A673 (cell line): ENCODE measurements at places on chromosomes 1 and 21.

DNA sequence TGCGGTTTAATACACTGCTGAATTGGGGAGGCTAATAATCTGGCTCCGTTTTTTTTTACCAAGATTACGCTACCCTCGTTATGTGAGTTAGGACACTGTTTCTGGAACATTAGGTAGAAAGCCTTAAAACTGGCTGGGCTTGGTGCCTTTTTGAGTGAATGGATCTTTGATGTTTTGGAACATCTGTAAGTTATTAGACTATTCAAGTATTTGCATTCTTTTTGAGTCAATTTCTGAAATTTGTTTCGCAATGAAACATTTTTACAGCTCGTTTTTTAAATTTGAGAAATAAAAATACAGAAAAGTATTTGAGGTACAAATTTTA lies 106.9 kb downstream of the LTN1 start:
- DNase-seq, result no peak

- DNase-seq, result no peak
These were observed 7.2 kb downstream of the CD5L start for GRCh38 chr1:157834430-157834829.

DNA sequence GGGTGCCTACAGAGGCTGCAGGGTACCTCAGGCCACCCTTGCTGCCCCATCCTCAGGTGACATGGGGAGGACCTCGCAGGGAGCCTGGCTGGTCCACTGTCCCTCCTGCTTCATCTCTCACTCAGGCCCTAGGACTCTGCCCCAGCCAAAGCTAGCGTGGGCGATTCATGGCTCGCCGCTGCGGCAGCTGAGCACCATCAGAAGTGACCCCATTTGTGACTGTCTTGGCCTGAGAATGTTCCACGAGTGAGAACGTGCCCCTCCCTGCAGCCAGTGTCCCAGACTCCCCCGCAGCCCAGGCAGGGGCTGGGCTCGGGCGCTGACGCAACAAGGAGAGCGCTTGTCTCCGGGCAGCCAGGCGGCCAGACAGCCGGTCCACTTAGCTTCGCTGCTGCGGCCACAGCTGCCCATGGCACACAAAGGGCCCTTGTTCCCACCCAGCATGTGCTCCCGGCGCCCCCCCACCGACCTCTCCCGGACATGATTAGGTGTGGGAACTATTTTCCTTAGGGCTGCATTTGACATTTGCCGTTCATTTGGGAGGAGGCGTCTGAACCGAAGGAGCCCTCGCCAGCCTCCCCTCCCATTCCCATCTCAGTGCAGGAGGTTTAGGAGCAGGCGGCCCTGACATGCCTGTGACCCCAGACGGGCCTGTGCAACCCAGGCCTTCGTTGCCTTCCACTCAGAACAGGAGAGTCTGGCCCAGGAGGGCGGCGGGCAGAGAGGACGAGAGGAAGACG lies 19.3 kb upstream of the POFUT2 start:
- DNase-seq, result no peak

GRCh38 chr21:16800536-16801275 lies 712.1 kb upstream of the CXADR start:
- no peak for DNase-seq

DNA sequence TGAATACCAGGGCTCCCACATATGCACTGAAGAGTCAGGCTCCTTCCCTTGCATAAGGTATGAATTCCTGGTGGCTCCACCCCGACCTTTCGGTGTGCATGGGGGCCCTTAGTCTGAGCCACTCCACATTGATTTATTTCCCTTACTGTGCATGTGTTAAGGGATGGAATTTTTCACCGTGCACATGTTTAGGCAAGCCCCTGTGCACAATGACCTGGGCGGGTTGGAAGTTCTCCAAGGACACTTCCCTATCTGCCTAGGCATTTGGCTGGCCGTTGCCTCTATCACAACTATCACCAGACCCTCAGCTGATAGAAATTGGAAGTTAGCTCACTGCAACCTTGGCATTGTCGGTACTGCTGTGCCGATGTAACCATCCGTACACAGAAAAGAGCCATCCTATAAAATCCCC lies 9.7 kb downstream of the S100A6 start:
- DNase-seq, result no peak

DNA sequence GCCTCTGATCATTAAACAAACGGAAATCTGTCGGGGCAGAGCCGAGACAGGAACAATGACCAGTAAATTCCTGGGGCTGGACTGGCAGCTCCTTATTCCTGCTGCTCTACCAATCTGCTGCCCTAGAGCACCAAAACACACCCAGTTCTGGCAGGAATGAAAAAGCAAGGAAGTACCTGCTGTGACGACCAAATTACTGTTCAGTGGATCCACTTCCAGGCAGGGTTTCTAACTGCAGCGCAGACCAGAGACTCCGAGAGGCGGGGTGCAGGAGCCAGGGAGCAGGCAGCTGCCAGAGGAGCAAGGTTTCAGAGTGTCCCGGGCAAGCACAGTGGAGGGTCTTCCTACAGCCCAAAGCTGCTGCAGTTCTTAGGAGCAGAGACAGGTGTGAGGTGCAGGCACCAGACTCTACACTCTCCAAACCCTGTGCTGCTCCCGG lies 32.4 kb downstream of the KANK4 start:
- DNase-seq, result peak; percentile 96

GRCh38 chr1:231923491-231924041 lies 297.0 kb downstream of the DISC1 start:
- DNase-seq, result no peak

GRCh38 chr1:153649137-153649862 lies 9.2 kb upstream of the SNAPIN start:
- DNase-seq, result no peak

DNA sequence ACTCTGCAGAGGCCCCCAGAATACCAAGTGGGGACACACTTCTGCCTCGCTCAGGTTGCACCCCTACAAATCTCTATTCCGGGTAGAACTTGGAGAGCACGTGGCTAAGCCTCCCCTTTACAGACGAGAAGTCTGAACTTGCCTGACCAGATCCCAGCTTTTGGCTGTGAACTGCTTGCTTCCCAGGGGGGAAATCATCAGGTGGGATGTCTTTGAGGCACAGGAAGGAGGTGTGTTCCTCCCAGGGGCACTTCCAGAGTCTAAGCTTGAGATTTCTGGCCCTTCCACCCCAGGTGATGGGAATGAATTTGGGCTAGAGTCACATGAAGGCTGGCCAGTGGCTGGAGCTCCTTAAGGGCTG lies 1.3 kb upstream of the S100A3 start:
- no peak for DNase-seq

GRCh38 chr1:57329001-57329527 lies 94.8 kb downstream of the DAB1 start:
- DNase-seq, result no peak

DNA sequence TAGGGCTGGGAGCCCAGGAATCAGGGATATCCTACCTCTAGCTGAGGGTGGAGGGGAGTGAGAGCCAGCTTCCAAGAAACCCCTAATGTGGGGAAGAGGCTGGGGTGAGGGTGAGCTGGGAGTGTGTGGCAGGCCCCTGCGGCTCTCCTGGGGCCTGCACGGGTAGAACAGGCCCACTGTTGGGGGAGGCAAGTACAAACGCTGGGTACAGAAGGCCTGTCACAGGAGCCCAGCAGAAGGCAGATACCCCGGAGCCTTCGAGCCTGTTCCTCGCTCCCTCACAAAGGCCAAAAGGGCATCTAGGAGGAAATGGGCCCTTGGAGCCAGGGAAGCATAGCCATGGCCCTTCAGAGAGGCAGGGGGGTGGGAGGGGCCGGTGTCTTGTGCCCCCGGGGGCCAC lies 13.7 kb downstream of the CELF3 start:
- DNase-seq, result no peak

GRCh38 chr1:203095061-203095690 lies 9.4 kb upstream of the MYOG start:
- DNase-seq, result no peak

- no peak for DNase-seq
These were observed 48.2 kb downstream of the ADARB1 start for GRCh38 chr21:45122432-45123132.

DNA sequence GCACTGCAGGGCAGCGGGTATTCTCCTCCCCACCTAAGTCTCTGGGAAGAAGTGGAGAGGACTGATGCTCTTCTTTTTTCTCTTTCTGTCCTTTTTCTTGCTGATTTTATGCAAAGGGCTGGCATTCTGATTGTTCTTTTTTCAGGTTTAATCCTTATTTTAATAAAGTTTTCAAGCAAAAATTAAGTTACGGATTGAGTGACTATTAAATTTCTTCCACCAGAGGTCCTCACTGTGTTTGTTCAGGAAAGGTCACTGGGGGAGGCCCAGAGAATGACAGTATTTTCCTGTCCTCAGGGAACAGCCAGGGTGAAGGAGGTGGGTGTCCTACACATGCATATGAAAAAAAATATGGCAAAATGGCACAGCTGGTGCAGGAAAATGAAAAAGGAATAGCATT lies 4.4 kb upstream of the ELF3 start:
- DNase-seq, result no peak

- DNase-seq, result no peak
These were observed 195.3 kb downstream of the ZBTB18 start for GRCh38 chr1:244246334-244246733.

DNA sequence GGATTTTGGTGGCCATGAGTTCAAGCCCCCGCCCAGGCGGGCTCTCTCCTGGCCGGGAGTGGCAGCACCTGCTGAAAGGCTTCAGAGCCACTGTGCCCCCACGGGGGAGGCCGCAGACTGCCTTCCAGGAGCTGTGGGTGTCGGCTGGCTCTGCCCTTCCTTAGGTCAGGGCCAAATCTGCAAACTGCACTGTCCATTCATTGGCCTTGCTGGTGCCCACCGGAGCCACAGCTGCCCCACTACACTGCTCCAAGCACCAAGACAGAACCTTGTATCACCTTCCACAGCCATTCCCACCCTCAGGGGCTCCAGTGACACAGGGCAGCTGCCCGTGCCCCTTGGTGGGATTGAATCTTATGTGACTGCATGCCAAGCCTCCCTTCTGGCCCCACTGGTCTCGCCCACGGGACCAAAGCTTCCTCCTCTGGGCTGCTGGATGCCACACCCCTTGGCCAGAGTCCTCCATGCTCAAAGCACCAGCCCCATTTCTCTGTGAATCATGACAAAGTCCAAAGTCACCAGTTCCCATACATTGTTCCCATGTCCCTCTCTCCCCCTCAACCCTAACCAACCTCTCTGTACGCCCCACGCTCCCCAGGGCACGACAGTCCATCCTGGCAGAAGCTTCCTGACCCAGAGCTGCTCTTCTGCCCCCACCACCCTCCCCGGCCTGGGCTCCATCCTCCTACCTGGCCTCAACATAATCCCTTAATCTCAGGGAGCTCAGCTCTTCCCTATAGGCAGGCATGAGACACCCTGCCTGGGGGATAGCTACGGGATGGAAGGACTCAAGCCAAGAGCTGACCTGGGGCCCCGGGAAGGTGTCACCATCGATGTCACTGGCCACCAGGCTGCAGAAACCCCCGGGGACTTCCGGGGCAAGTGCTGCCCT lies 20.9 kb upstream of the GPR153 start:
- DNase-seq, result no peak

- DNase-seq, result no peak
These were observed 429.4 kb upstream of the PTBP2 start for GRCh38 chr1:96292141-96292540.

GRCh38 chr21:17548262-17548661 lies 35.4 kb downstream of the CXADR start:
- DNase-seq, result no peak

DNA sequence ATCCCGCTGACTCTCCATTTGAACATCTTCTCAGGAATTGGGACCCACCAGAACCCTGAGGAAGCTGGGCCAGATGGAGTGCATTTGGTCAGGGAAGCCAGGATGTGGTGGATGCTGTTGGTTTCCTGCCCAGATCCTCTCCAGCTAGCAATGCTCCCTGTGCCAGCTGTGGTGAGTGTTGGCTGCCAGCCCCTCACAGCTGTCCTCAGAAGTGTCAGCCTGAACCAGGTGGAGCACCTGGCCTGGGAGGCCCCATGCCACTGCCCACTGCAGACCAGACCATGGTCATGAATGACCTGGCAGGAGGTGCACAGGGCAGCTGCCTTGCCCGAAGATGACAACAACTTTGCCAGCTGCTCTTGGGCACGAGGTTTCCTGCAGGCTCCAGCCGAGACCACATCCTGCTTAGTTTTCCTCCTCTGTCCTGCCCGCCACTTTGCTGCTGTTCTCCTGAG lies 54.4 kb downstream of the PRSS38 start:
- no peak for DNase-seq

DNA sequence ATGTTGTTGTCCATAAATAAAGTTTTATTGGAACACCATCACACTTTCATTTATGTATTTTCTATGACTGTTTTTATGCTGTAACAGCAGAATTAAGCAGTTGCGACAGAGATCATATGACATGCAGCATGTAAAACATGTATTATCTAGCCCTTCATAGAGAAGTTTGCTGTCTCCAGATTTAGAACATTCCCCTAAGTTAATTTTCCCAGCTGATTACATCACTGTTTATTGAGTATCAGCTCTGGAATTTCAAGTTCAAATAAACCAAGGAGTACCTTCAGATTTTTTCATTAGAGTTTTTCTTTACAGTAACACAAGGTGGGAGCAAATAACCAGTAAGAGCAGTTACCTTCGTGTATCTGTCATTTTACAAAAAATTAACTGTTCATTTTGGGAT lies 792.8 kb downstream of the USP25 start:
- no peak for DNase-seq

DNA sequence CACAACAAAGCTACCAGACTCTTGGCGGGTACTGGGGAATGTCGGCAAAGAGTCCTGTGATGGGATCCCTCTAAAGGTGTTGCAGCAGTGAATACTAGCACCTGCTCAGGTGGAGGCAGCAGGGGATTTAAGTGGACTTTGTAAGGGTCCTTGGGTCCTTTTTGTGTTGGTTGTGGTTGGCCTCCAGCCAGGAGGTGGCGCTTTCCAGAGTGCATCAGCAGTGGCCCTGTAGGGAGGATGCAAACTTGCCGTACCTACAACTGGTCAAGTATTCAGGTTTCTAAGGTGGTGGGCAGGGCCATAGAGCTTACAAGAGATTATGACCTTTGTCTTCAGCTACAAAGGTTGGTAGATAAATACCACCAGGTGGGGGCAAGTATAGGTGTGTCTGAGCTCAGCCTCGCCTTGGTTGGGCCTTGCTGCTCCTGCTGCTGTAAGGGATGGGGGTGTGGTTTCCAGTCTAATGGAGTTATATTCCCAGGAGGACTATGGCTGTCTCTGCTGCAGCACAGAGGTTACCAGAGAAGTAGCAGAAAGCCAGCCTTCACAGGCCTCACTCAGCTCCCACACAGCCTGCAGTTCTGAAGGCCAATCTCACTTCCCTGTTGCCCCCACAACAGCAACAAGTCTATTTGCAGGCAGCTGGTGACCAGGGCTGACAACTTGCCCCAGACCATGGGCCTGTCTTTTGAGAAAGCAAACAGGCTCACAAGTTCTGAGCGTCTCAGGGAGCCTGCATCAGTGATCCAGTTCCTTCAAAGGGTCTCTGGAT lies 7.3 kb downstream of the OR2M5 start:
- DNase-seq, result no peak

- DNase-seq, result no peak
These were observed 431.1 kb upstream of the VAMP3 start for GRCh38 chr1:7339953-7340352.

GRCh38 chr1:207840380-207840779 lies 70.5 kb downstream of the CD34 start:
- DNase-seq, result no peak

- DNase-seq, result no peak
These were observed 84.7 kb upstream of the LYPLAL1 start for GRCh38 chr1:219088778-219089557.
